Osteoblast (primary cell): ENCODE measurements at places on chromosomes 12 and 14. TPM values are rescaled to one million over a fixed set of nuclear protein-coding genes. Genes with fewer than 3 reads are reported as not detected.
A peak's percentile ranks its signal among the peaks of the same experiment; 100 is the strongest.

PRKD1 gene
- total RNA-seq, result 21.8 and 28.6 TPM in 2 replicates

CD4 gene
- 10.9 and 15.0 TPM in 2 replicates for total RNA-seq

NGB gene
- total RNA-seq, result not detected in 2 replicates

COCH gene
- total RNA-seq, result 0.29 and 1.1 TPM in 2 replicates

SERPINA9 gene
- under 0.01 and 0.29 TPM in 2 replicates for total RNA-seq

TEX52 gene
- total RNA-seq, result not detected in 2 replicates

GRCh38 chr12:110373025-110373424 lies 30.5 kb downstream of the ANAPC7 start:
- no peaks in the 10 kb centered on the region for H3K27me3 ChIP-seq
- H3K36me3 ChIP-seq, result peaks cover 68% of the 10 kb centered on the region
- peaks cover 3% of the 10 kb centered on the region for H3K4me1 ChIP-seq
- DNase-seq, result no peak
- no peak overlapping the region for H3K27ac ChIP-seq

DNA sequence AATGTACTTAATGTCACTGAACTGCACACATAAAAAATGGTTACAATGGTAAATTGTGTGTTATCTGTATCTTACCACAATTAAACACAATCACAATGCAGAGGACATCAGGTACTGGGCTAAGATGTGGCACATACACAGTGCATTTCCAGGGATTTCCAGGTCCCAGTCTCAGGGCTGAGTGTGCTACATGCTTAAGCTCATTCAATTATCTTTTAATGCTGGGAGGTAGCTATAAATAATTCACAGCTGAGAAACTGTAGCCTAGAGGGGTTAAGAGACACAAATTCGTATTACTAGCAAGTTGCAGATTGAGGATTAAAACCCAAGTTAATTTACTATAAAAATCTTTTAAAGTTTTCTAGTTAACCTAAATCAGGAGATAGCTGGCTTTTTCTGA lies 67.1 kb downstream of the CRACR2A start:
- no peaks in the 10 kb centered on the region for H3K27me3 ChIP-seq
- no peaks in the 10 kb centered on the region for H3K36me3 ChIP-seq
- H3K4me3 ChIP-seq, result no peak overlapping the region
- H3K27ac ChIP-seq, result no peak overlapping the region
- no peak for DNase-seq

DNA sequence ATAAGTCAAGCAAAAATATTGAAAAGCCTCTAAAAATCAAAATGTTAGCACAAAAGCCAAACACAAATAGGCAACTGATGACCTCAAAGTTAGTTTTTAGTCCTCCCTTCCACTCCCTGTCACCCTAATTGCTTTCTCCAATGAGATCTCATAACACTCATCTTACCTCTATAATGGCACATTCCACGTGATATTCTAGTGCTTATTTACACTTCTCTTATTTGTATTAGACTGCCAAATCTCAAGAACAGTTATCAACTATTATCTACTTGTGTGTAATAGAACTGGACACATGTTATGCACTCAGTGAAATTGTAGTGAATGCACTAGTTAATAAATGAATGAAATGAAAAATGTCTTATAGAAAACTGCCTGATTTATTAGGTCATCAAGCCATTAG lies 55.5 kb upstream of the AVPR1A start:
- H3K4me1 ChIP-seq, result no peaks in the 10 kb centered on the region
- H3K4me3 ChIP-seq, result no peak overlapping the region
- H3K36me3 ChIP-seq, result no peaks in the 10 kb centered on the region
- no peaks in the 10 kb centered on the region for H3K27me3 ChIP-seq
- no peak for DNase-seq

GRCh38 chr12:119803381-119803791 lies 73.7 kb downstream of the CIT start:
- H3K36me3 ChIP-seq, result peaks cover 3% of the 10 kb centered on the region
- peaks cover 30% of the 10 kb centered on the region for H3K4me1 ChIP-seq
- peak overlapping the region; percentile 61 for H3K27ac ChIP-seq
- H3K4me3 ChIP-seq, result peak overlapping the region; percentile 73

GRCh38 chr14:75906228-75906627 lies 75.6 kb downstream of the TGFB3 start:
- H3K27me3 ChIP-seq, result no peaks in the 10 kb centered on the region
- DNase-seq, result no peak
- H3K36me3 ChIP-seq, result peaks cover 2% of the 10 kb centered on the region
- no peak overlapping the region for H3K27ac ChIP-seq
- H3K4me1 ChIP-seq, result peaks cover 8% of the 10 kb centered on the region

GRCh38 chr14:94728950-94729349 lies 41.0 kb downstream of the GSC start:
- no peaks in the 10 kb centered on the region for H3K4me1 ChIP-seq
- H3K27ac ChIP-seq, result no peak overlapping the region
- H3K36me3 ChIP-seq, result no peaks in the 10 kb centered on the region
- H3K27me3 ChIP-seq, result peaks cover 3% of the 10 kb centered on the region
- DNase-seq, result no peak
- no peak overlapping the region for H3K4me3 ChIP-seq

DNA sequence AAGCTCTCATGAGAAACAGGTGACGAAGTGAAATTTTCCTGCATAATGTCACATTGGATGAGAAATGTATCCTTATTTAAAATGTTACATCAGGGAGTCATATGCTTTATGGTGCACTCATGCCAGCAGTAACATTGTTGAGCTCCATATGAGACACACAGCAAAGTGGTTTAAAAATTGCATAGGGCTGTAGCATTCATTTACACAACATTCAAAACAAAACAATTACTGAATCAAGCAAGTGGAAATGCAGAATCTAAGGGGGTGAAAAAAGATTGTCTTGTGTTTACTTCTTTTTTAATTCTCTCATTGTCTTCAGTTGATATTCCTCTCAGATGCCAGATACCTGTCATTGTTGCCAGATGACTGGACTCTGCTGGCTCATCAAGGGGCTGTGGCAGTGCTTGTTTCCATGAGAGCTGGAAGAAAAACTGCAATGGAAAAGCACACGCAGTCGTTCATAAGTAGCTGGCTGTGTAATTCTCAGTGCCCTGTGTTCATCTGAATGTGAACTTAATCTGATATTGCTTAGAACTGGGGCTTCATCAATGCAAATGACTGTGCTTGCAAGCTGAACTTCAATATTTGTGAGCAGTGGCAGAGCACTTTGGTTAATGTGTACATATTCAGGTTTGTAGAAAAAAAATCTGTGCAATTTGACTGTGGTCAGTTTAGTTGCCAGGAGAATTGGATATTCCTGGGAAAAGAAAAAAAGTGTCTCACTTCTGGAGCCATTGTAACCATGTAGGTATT lies 305.6 kb downstream of the RAD51B start:
- DNase-seq, result peak; percentile 38
- no peak overlapping the region for H3K4me3 ChIP-seq
- peaks cover 9% of the 10 kb centered on the region for H3K4me1 ChIP-seq
- no peaks in the 10 kb centered on the region for H3K36me3 ChIP-seq

GRCh38 chr12:117526757-117527478 lies 165.5 kb upstream of the NOS1 start:
- no peaks in the 10 kb centered on the region for H3K27me3 ChIP-seq
- no peaks in the 10 kb centered on the region for H3K36me3 ChIP-seq
- no peak for DNase-seq
- H3K4me3 ChIP-seq, result no peak overlapping the region
- no peak overlapping the region for H3K27ac ChIP-seq

- DNase-seq, result no peak
- no peaks in the 10 kb centered on the region for H3K27me3 ChIP-seq
- no peak overlapping the region for H3K4me3 ChIP-seq
- no peak overlapping the region for H3K27ac ChIP-seq
These were observed 26.7 kb upstream of the WSCD2 start for GRCh38 chr12:108102363-108102762.

- H3K4me1 ChIP-seq, result peaks cover 8% of the 10 kb centered on the region
- H3K4me3 ChIP-seq, result no peak overlapping the region
- H3K27ac ChIP-seq, result no peak overlapping the region
These were observed 56.9 kb downstream of the AMN start for GRCh38 chr14:102979406-102979805.
